Activated naive CD4-positive, alpha-beta T cell (primary cell): ENCODE measurements at places on chromosomes 2 and 18.

- DNase-seq = no peak
Measured at GRCh38 chr2:116952254-116952653, 862.2 kb upstream of the DDX18 start.

DNA sequence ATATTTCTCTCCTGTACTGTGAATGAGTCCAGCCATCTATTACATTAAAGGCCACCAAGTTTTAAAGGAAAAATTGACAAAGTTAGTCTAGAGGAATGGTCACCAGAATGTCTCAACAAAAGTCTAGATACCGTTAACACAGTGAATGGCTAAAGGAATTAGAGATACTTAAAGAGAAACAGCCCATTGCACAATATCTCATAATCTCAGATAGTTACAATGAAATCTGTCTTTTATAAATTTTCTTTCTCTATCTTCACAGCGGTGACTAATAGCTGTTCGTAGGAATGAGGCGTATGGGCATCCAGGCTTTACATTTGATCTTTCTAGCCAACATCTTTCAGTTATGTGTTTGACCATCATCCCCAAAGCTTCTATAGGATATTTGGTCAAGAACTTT lies 30.6 kb downstream of the R3HDM1 start:
- DNase-seq = no peak

DNA sequence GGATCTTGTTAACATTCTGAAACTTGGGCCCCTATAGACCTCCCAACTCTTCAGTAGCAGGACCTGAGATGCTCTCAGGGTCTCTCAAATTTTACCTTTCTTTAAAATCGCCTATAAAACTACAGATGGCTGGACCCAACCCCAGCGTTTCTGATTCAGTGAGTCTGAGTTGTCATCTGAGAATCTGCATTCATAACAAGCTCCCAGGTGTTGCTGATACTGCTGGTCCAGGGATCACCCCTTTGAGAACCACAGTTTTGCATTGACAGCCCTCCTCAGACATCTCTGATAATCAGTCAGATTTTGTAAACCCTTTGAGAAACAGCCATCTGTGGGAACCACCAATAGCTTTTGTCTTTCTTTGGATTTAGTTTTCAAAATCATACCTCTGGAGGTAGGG lies 315.8 kb downstream of the CYRIA start:
- DNase-seq = no peak

DNA sequence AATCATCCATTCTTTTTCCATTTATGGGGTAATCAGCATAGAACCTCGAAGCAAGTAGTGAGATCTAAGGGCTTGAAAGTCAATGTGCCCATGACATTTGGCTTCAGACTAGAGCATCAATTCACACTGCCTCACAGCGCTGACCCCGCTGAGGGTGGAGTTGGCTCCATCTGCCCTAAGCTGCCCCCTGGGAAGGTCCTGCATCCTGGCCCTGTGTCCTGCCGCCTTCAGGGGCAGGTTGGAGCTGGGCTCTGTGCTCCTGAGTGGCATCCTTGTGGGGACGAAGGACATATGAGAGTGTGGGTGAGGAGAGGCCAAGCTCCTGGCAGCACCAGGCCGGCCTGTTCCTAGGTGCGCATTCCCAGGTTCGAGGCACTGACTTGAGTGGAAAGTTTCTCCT lies 249.4 kb downstream of the FHOD3 start:
- no peak for DNase-seq

GRCh38 chr18:44958455-44958854 lies 277.8 kb downstream of the SETBP1 start:
- no peak for DNase-seq

- DNase-seq = no peak
Measured at GRCh38 chr2:133682347-133682746, 114.1 kb upstream of the NCKAP5 start.

GRCh38 chr2:172693037-172693436 lies 42.6 kb upstream of the RAPGEF4 start:
- DNase-seq = no peak

DNA sequence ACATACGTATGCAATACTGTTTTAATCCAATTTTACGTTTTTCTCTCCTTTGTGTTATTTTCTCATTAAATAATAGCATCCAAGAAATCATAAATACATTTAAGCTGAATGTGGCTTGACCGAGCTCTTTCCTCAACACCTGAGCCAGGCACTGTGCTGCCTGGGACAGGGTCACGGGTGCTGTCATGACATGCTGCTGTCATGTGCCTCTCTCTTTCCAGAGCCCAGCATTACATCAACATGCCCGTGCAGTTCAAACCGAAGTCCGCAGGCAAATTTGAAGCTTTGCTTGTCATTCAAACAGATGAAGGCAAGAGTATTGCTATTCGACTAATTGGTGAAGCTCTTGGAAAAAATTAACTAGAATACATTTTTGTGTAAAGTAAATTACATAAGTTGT lies 94.1 kb upstream of the LDLRAD4 start:
- DNase-seq = no peak

GRCh38 chr2:203533676-203534591 lies 1.2 kb downstream of the RAPH1 start:
- DNase-seq = no peak

DNA sequence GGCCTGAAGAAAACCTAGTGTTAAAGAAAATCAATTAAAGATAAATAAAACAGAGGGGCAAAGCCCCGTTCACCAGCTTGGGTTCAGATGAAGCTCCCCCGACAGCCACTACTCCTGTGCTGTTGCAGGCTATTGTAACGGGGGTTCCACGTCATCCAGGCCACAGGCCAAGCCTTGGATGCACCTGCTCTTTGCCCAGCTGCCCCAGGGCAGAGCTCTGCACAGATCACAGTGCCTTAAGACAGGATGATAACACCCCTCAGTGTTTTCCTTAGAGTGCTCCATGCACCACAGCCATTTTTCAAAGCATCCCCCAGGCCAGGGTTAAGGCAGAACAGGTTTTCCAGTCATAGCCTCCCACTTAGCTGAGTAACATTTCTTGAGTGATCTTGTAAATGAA lies 32.0 kb downstream of the FASTKD2 start:
- DNase-seq = no peak

- no peak for DNase-seq
Measured at GRCh38 chr2:121297217-121297830, 12.3 kb upstream of the TFCP2L1 start.

DNA sequence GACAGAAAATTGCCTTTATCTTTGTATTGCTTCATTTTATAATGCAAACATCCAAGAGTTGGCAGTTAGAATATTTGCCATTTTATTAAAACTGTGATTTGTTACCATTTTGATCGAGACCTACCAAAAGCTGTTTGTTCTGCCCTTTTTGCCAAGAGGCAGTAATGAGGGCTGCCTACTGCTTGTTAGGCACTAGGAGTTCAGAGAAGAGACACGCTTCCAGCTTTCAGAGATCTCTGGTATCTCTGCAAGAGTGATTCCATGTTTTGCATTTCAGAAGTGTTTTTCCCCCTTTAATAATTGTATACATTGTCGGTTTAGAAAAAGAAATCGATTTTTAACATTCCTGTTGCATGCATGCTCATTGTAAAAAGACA lies 628 bp downstream of the MRPL30 start:
- no peak for DNase-seq

DNA sequence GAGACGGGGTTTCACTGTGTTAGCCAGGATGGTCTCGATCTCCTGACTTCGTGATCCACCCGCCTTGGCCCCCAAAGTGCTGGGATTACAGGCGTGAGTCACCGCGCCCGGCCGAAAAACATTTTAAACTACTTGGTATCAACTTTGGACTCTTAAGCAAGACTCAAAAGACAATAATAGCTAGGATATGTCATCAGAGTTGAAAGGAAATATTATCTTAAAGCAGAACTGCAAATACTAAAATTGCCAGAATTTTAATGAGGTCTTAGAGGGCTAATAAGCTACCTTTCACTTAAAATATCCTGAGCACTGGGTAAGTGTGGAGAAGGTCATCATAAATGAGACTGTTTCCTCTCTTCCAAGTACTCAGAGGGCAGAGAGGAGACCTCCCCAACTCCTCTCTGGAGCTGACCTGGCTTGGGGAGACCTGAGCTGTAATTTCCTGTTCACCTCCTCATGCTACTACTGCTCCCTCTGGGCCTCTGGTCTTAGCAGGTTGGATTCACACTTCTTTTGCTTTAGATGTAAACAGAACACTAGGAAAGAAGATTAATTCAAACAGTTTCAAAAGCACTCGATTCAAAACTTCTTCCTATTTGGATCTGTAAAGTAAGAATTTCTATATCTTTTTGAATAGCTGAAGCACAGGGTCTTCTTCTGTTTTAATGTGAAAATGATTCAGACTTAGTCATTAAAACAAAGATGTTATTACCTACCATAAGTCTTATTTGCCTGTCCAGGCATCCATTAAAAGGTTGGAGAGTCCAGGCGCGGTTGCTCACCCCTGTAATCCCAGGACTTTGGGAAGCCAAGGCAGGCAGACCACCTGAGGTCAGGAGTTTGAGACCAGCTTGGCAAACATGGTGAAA lies 16.5 kb downstream of the CNRIP1 start:
- DNase-seq = no peak

GRCh38 chr2:135586148-135586547 lies 54.9 kb downstream of the R3HDM1 start:
- DNase-seq = no peak

DNA sequence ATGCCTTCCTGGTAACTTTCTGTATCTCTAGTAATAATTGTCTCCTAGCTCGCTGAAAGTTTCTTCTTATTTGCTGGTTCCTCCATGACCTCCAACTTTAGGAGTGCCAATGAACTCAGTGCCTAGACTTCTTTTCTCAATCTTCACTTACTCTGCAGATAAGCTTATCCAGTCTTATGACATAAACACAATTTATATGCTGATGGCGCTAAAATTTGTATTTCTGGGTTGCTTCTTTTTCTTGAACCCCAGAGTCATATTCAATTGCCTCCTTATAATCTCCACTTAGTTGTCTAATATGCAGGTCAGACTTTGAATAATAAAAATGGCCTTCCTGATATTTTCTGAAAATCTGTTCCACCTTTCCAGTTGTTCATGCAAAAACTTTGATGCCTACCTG lies 182.5 kb downstream of the FSHR start:
- DNase-seq = no peak

GRCh38 chr2:229798446-229799155 lies 84.2 kb upstream of the DNER start:
- no peak for DNase-seq

GRCh38 chr2:178327516-178327915 lies 123.5 kb downstream of the PRKRA start:
- DNase-seq = no peak

GRCh38 chr2:103235283-103235682 lies 473.5 kb downstream of the TMEM182 start:
- no peak for DNase-seq

DNA sequence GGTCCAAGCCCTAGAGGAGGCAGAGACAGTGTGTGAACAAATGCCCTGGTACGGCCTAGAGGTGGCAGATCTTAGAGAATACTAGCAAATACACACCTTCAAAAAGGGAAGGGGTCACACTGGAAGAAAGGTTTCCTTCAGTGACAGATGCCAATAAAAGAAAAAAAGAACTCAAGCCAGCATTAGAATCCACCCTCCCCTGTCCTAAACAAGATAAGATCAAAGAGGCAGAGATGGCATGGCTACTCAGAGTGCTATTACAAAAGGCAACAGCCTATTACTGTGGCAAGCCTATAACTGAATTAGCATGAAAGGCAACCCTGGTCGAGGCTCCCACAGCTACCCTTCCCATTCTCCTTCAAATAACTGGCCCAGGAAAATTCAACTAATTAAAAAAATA lies 69.6 kb downstream of the SMC6 start:
- no peak for DNase-seq

DNA sequence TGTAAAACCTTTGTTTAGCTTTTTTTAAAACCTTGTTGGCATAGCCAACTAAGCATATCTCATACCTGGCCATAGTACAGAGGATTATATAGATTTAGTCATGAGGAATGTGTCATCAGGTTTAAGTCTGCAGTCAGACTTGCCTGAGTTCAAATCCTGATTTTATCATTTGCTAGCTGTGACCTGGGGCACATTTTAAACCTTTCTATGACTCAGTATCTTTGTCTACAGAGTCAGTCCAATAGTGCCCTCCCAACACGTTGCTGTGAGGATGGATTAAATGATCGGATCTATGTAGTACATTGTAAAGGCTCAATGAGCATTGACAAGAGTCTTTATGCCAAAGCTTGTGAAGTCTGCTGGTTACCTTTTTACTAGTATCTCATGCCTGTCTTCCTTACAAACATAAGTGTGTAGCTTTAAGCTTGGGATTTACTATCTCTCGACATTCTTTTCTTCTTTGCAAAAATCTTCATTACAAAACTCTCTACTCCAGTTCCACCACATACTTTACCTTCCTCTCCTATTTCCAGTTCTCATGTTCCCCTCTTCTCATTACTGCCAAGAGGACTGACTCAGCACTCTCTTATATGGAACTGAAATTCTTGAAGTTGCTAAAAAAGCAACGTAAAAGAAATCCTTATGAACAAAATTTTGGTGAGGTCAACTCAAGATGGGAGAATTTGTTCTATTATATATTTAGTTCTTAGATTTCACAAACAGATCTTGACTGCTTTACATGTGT lies 68.1 kb upstream of the RBMS1 start:
- no peak for DNase-seq

GRCh38 chr2:44424211-44424610 lies 62.5 kb downstream of the CAMKMT start:
- no peak for DNase-seq

DNA sequence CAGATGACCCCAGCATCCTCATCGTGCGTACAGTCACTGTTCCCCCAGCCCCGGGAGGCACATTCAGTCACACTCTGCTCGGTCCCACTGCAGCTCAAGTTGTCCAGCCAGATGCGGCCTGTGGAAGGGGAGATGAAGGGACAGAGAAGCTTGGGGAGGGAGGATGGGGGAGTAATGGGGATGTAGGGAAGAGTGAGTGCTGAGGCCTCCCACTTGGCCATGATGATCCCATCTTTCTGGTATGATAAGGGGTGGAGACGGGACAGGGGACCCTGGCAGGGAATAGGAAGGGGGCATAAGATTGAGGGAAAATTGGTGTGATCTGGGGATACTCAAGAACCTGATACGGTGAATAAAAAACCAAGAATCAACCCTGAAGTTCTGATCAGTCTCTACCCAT lies 3.5 kb downstream of the LOXL3 start:
- DNase-seq = no peak

DNA sequence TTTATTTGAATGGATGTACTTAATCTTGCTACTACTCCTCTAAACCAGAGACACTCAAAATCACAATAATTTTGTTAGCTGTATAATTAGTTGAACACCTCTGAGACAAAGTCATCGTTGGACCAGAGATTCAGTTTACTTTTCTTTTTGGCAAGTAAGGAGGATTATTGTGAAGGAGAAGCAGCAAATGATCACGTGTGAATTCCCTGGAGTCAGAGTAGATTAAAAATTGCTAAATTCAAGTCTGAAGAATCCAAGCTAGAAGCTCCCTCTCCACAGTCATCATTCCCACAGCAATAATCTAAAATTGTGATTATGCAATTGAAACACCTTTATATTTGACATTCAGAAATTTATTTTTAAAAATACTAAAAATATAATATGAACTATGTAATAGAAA lies 484.4 kb downstream of the CMPK2 start:
- DNase-seq = no peak

DNA sequence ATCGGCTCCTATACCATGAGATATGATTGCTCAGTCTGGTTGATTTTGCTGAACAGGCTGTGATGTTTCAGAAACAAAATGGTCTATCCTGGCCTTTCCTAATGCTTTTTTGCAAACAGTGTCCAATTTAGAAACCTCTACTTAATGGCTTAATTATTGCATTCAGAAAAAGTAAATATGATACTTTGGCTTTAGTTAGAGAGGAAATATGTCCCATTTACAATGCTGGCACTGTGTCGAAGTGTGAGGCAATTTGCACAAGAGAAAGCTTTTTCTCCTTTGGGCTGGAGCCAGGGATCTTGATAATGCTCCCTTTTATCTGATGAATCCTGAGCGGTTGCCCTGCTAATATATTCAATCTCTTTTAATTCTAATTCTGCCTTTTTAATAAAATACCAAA lies 418.9 kb downstream of the EPHA4 start:
- DNase-seq = no peak
